ENCODE measurements at places on chromosomes 12 and 14. TPM values are rescaled to one million over a fixed set of nuclear protein-coding genes. Genes with fewer than 3 reads are reported as not detected.

Gene KRT2
- not detected for total RNA-seq

- no peak for DNase-seq
Observed at GRCh38 chr12:69389831-69390230, 30.3 kb downstream of the YEATS4 start.

DNA sequence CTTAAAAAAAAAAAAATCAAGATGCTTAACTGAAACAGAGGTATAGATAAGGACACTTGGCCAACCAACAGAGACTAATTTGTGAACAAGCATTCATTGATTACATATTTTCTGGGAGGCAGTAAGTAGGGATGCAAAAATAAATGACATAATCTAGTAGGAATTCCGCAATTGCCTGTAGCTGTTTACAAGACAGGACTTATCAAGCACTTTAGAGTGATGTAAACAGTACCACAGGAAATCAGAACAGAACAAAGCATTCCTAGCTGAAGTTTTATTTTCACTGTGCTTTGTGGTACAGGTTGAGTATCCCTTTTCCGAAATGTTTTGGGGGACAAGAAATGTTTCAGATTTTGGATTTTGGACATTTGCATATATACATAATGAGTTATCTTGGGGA, 68.2 kb upstream of the FGD4 start:
- no peak for DNase-seq

GRCh38 chr14:104249706-104250105, 111.3 kb downstream of the KIF26A start:
- DNase-seq: no peak

- no peak for DNase-seq
Observed at GRCh38 chr14:31933716-31934115, 143.4 kb upstream of the ARHGAP5 start.

DNA sequence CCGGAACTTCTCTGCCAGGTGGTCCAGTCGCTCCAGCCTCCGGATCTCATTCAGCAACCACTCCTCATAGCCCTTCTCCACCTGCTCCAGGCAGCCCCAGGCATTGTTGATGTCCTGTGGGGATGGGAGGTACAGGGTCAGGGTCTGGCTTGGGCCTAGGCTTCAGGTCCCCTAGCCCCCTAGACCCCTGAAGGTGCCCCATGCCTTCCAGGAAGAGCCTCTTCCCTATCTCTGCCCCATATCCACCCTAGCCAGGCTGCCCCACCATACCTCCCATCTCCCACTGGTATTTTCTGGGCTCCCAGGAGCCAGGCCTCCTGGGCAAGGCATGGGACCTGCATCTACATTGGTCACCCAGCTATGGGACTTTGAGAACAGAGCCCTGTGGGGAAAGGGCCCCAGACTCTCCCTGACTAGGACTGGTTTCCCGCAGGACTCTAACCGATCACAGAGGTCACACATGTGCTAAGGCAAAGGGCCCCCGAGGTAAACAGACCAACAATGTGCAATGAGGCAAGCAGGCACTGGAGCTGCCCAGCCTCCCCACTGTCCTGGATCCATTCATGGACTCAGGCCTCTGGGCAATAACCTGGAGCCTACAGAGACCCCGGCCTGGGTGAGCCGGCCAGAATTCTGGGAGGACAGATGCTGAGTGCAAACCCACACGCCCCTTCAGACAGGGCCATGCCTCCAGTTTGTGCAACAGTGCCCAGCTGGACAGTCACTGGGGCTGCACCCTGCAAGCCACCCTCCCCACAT, 88.8 kb downstream of the ACTN1 start:
- no peak for DNase-seq

DNA sequence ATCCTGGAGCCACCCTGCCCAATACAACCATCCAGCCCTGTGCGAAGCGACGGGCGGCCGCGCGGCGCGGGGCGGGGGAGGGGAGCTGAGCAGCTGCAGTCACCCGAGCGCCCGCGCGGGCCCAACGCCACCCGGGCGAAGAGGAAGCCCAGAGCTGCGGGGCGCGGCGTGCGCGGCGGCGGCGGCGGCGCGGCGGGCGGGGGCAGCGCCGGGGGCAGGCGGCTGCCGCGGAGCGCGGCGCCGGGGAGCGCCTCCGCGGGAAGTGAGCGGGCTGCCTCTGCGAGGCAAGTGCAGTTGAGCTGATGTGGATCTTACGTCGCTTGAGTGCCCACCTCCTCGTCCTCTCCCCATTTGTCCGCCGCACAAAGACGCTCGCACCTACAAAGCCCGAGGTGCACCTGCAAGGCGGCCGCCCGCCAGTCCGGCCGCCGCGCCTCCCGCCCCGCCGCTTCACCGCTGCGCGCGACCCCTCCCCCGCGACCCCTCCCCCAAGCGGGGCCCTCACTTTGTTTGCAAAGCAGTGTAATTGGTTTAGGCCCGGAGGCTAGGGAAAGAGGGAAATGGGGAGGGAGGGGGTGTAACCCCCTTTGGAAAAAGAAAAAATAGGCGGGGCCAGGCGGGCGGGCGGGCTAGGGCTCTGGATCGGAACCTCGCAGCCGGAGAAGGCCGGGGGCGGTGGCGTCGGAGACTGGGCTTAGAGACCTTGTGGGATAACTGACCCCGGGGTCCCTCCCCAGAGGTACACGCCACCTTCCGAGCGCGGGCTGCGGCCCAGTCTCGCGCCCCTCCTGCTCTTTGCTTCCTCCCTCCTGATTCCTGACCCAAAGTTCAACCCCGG, at the start of the genes FOXA1 and TTC6:
Gene FOXA1, minus strand, starts transcription at position 279 of the 838 bp plus-strand sequence. Its CDS starts 277 bp downstream, at position 2.
Gene TTC6, plus strand, starts transcription at position 659 of the 838 bp plus-strand sequence. CDS start 26,436 bp downstream, outside the sequence.
- DNase-seq: peak; percentile 87

GRCh38 chr14:28966416-28967233, 200.0 kb downstream of the FOXG1 start:
- DNase-seq: no peak

- DNase-seq: no peak
Observed at GRCh38 chr14:99609245-99610170, 5.5 kb upstream of the CCDC85C start.

Measured in left lobe of liver (tissue), 2 donors.